RWPE1 (cell line): ENCODE measurements at places on chromosomes 1 and 21.

GRCh38 chr1:19754482-19754881 is 45.2 kb downstream of the TMCO4 start:
- no peak for DNase-seq

DNA sequence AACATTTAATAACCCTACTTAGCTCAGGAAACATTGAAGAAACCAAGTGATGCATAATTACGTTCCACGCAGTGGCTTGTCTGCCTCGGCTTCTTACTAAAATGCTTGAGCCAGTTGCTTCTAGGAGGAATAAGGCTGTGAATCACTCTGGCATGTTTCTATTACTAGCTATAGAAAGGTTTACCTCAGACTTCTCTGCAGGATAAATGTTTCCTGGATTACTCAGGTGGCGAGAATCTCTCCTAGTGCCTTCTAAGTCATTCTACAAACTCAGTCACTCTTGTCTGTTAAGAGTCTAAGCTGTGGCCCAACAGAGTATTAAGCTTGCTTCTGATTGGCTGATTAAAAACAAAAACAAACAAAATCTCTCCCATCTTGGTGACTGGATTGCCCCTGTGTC is 92.0 kb upstream of the RALGPS2 start:
- peak; percentile 85 for DNase-seq

GRCh38 chr1:16181887-16182719 is 26.2 kb upstream of the EPHA2 start:
- peak; percentile 78 for DNase-seq

GRCh38 chr1:25245809-25246599 is 1.2 kb downstream of the RSRP1 start:
- DNase-seq: peak; percentile 71

GRCh38 chr1:81225789-81226602 is 574.7 kb upstream of the ADGRL2 start:
- no peak for DNase-seq

- peak; percentile 70 for DNase-seq
Observed at GRCh38 chr21:33196941-33197374, 32.8 kb upstream of the IFNAR2 start.

DNA sequence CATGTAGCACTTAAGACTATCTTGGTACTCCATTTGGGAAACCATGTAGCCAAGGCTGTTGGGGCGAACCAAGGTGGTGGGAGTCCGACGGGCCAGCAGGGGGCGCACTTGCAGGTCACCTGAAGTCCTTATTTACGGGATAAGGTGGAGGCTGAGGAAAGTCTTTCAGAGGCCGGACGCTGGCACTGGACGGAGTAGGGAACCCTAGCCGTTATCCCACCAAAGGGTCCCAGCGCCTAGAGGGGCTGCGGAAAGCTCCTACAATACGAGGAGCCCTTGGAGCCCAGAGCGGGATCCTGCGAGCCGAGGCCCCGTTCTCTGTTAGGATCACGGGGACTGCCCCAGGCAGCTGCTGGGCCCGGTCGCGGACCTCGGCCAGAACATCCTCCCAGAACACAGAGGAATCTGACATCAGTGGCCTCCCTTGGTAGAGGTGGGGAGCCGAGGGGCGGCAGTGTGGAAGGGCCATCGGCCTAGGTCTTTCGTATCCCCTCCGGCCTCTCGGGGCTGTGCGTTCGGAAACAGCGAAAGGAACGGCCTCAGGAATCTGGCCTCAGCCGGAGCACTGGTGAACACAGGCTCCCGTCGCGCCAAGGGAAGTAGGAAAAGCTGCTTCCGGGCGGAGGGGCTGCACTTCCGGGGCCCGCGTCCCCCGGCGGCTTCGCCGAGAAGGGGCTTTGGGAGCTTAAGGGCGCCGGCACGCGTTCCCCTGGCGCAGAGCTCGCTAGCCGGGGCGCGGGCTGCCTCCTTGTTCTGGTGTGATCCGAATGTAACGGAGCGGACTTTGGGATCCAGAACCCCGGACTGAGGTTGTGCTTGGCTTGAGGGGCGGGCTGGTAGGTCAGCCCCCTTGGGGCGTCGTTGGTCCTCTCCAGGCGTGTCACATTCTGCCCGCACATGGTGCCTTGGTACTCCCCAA is 29.9 kb upstream of the RPTN start:
- DNase-seq: no peak

- DNase-seq: no peak
Observed at GRCh38 chr1:170676628-170677027, 12.7 kb downstream of the PRRX1 start.

DNA sequence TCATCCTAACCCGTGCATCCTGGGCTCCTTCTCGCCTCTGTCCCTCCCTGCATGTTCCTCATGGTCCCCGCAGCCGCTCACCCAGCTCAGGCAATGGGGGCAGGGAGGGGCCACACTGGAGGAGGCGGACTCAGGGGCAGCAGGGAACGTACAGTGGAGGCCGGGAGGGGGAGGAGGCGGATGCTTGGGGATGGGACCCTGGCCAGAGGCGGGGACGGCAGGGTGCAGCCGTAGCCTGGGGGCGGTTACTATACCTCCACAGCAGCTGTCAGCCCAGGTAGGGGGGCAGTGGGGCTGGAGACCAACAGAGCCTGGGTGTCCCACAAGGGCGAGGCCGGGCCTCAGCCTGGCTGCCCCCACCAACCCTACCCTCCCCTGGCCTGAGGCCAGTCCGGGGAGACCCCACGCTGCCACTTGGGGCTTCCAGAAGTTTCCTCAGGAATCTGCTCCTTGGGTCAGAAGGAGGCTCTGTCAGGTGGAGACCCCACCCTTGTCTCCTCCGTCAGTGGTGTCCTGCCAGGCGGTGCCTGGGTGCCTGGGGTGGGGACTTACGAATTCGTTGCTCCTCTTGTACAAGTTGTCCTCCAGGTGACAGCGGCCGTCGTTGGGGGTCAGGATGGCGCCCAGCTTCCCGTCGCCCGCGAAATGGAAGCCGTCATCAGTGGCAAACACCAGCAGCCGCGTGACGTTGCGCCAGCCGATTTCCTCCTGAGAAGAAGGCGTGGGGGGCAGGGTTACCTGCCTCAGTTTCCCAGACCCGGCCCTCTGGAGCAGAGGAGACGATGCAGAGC is 20.7 kb downstream of the ITGB2 start:
- DNase-seq: no peak

DNA sequence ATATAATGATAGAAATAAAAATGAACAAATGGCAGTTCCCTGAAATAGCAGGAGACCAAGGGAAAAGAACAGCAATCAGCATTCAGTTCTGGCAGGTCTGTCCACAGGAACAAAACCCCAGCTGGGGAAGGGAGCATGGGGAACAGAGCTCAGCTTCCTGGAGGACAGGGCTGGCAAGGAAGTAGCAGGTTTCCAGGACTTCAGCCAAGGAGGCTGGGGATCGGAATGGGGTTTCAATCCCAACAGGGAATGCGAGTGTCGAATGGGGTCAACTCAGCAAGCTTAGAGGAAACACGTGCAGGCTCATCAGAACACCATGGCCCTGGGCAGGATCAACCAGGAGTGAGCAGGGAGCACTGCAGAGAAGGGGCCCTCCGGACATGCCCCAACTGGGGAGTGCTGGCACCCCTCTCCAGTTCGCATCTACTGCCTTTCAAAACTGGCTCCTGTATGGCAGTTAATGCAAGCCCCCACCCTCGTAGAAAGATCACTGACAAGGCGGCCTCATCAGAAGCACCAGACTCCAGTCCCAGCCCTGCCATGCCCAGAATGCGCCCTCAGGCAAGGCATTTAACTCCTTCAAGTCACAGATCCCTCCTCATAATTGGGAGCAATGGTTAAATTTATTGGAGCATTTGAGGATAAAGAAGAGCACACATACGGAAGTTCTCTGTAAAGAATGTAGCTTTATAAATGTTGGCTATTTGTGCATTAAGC is 72.4 kb downstream of the SEC16B start:
- no peak for DNase-seq

DNA sequence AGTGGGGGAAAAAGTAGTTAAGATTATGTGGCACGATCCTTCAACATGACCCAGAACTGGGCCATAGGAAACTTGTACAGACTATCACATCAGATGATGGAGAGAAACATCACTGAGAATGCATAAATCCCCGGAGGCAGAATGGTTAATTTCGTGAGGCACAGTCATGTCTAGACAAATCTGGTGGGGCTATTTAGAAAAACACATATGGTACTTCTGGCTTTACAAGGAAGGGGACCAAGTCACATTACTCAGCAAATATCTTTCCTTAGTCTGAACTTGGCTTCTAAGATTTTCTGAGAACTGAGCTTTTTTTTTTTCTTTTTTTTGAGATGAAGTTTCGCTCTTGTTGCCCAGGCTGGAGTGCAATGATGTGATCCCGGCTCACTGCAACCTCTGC is 9.2 kb upstream of the UQCRHL start:
- no peak for DNase-seq

DNA sequence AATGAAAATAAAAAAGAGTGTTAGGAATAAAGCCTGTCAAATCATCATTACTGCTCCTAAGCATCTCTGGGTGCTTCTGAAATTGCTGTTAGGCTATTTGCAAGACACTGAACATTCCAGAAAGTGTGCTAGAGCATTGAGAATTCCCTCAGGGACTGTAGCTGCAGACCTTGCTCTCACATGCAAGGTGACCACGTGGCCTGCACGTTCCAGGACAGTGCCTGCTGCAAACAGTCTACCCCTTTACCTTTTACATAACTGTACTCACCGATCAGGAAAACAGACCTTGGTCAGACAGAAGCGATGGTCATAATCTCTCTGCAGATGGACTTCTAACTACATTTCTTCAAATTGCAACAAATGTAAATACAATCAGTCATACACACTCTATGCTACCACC is 164.5 kb downstream of the PSMG1 start:
- no peak for DNase-seq

DNA sequence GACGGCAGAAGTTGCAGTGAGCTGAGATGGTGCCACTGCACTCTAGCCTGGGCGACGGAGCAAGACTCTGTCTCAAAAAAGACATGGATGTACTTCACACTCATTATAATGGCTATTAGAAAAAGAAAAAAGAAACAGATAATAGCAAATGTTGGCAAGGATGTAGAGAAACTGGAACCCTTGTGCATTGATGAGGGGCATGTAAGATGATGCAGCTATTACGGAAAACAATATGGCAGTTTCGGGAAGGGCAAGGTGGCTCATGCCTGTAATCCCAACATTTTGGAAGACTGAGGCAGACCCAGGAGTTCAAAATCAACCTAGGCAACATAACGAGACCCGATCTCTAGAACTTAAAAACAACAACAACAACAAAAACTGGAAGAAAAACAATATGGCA is 22.3 kb downstream of the TRIT1 start:
- no peak for DNase-seq

DNA sequence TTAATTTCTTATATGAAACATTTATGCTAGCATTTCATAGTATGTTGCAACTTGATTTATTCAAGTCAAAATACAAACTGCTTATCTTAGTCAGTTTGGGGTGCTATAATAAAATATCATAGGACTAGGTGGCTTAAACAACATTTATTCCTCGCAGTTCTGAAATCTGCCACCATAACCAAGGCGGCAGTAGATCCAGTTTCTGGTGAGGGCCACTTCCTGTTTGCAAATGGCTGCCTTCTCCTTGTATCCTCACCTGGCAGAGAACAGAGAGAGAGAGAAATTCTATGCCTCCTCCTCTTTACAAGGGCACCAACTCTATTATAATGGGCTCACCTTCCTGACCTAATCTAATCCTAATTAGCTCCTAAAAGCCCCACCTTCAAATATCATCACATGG is 76.1 kb upstream of the RGS2 start:
- no peak for DNase-seq

GRCh38 chr1:187226396-187226795 is 397.6 kb downstream of the PLA2G4A start:
- DNase-seq: no peak

- DNase-seq: no peak
Observed at GRCh38 chr1:169475806-169476387, 9.8 kb downstream of the SLC19A2 start.

GRCh38 chr21:43802713-43803313 is 13.4 kb downstream of the RRP1 start:
- no peak for DNase-seq

DNA sequence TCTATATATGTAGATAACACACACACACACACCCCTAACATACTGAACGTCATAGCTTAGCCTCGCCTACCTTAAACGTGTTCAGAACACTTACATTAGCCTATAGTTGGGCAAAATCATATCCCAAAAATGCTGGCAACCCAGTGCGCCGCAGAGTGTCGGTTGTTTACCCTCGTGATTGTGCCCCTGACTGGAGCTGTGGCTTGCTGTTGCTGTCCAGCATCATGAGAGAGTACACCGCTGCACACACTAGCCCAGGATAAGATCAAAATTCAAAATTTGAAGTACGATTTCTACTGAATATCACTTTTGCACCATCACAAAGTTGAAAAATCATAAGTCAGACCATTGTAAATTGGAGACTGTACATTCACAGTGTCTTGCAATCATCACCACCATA is 73.1 kb upstream of the COG2 start:
- no peak for DNase-seq

DNA sequence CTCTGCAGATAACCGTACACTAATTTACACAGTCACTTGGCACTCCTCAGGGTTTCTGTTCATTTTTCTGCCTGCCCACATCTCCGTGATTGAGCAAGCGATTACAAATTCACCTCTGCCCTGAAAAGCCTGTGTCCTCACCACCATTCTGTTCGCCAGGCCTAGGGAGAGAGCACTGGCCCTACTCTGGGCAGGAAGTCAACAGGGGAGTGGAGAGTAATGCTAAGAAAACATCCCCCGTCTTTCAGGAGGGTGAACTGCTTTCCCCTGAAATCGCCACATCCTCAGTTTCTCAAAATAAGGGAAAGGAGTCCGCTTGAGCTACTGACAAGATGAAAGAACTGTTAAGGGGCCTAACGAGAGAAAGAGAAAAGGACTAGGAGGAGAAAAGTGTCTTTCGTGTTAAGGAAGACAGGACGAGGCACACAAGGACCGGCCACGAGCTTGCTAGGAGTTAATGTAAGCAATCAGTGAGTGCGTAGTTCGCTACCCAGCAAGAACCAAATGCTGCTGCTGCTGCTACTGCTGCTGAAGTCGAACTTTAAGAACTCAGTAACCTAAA is 632 bp downstream of the PEX19 start:
- DNase-seq: peak; percentile 46

GRCh38 chr1:54950369-54951163 is 29.9 kb upstream of the TMEM61 start:
- DNase-seq: peak; percentile 80

GRCh38 chr21:14120091-14120734 is 90.5 kb downstream of the LIPI start:
- peak; percentile 6 for DNase-seq

GRCh38 chr1:164131949-164132348 is 427.0 kb upstream of the PBX1 start:
- DNase-seq: no peak

DNA sequence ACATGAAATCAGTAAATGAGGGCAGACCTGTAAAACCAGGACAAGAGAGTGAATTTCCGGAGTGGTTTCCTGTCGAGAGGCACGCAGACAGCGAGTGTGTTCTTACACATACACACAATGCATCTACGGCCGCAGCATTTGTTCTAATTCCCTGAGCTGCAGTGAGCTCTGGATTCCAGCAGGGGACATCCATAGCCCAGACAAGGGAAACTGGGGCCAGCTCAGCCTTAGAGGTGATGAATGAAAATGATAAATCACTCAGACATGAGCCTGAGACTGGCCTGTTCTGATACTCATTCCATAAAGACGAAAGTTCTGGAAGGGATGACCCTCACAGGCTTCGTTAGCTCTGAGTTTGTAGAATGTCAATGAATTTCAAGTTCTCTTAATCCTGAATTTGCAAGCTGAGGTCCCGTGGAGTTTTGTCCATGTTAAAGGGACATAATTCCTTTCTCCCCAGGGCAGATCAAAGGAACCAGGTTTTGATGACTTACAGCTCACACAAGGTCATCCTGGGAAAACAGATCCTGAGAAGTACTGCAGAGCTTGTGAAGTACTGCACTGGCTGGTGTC is 207.9 kb upstream of the C1orf87 start:
- peak; percentile 86 for DNase-seq
